IMR-90 (cell line): ENCODE measurements at places on chromosomes 11 and 22. TPM values are rescaled to one million over a fixed set of nuclear protein-coding genes. Genes with fewer than 3 reads are reported as not detected.

Gene PDGFD
- 3.0 and 3.1 TPM in 2 replicates for total RNA-seq

Gene NRXN2
- 0.18 and 0.28 TPM in 2 replicates for total RNA-seq

Gene SLC15A3
- total RNA-seq, result 1.9 and 3.2 TPM in 2 replicates

Gene IGF2
- 2.3 and 5.0 TPM in 2 replicates for total RNA-seq

Gene FGF19
- not detected in 2 replicates for total RNA-seq

Gene C11orf87
- total RNA-seq, result under 0.01 TPM in 2 replicates

Gene MPZL3
- total RNA-seq, result 0.36 and 0.56 TPM in 2 replicates

Gene NRGN
- total RNA-seq, result 0.54 and 0.83 TPM in 2 replicates

Gene ANKK1
- total RNA-seq, result not detected in 2 replicates

Gene MUC5B
- not detected in 2 replicates for total RNA-seq

Gene GGT1
- 1.7 and 3.4 TPM in 2 replicates for total RNA-seq

Gene FZD4
- total RNA-seq, result 7.7 and 10.3 TPM in 2 replicates

Gene RAC2
- 10.0 and 11.1 TPM in 2 replicates for total RNA-seq

Gene KCNK4
- total RNA-seq, result not detected in 2 replicates

Gene RPS6KB2
- 47.8 and 58.4 TPM in 2 replicates for total RNA-seq

Gene ARFGAP2
- total RNA-seq, result 87.8 and 114 TPM in 2 replicates

Gene TREH
- not detected in 2 replicates for total RNA-seq

Gene POU2AF1
- not detected in 2 replicates for total RNA-seq

Gene VPS26B
- total RNA-seq, result 38.9 and 51.1 TPM in 2 replicates

Gene CHRDL2
- total RNA-seq, result not detected in 2 replicates

Gene MPPED2
- total RNA-seq, result not detected in 2 replicates

Gene OR8D4
- not detected in 2 replicates for total RNA-seq

Gene OR8G1
- not detected in 2 replicates for total RNA-seq

Gene TRPM5
- total RNA-seq, result not detected in 2 replicates

Gene GRIK4
- under 0.01 and 0.18 TPM in 2 replicates for total RNA-seq

Gene TMEM191B
- 0.28 TPM in 1 of 2 replicates, not detected in the other for total RNA-seq

Gene MS4A12
- total RNA-seq, result not detected in 2 replicates

Gene BTG4
- not detected in 2 replicates for total RNA-seq

Gene OR10G6
- total RNA-seq, result not detected in 2 replicates

Gene TECTA
- total RNA-seq, result 0.18 and 0.28 TPM in 2 replicates

Gene CTSW
- 0.18 TPM in 1 of 2 replicates, not detected in the other for total RNA-seq

Gene OR52A1
- not detected in 2 replicates for total RNA-seq

Gene CD6
- total RNA-seq, result not detected in 2 replicates

Gene SMIM35
- not detected in 2 replicates for total RNA-seq

Gene CRYBB2
- total RNA-seq, result not detected in 2 replicates

Gene INS
- total RNA-seq, result not detected in 2 replicates

Gene OR51E2
- 0.56 and 0.72 TPM in 2 replicates for total RNA-seq
